GM23248 (cell line): ENCODE measurements at places on chromosomes 11 and 22. TPM values are rescaled to one million over a fixed set of nuclear protein-coding genes. Genes with fewer than 3 reads are reported as not detected.

DNA sequence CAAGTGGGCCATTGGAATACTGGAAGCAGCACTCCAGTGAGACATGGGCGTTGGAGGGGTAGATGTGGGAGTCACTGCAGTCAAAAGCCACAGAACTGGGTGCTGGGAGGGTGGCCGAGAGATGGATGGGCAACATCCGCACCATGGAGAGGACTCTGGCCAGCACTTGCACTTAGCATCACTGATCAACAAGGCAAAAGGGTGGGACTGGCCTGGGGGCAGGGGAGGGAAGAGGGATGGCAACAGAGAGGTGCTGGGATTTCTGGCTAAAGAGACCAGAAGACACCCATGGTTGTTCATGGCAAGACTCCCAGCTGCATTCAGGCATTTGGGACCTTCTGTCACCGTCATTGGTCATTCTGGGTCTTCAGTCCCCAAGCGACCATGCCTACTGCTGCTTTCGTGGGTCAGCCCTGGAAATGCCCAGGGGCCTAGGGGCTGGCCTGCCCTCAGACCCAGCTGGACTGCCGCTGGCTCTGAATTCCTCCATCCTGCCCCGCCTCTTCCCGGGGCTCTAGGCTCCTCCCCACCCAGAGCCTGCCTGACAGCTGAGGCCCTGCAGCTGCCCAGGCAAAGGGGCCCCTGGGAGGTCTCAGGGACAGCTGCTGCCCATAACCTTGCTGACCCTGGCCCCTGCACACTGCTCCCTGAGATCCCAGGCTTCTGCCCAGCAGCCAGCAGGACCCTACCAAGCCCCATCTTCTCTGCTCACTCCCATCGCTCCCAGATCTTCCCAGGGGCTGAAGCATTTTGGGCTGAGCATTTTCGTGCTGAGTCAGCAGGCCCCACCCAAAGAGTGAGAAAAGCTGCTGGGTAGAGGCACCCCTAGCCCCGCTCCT is 13.0 kb upstream of the CDC42EP2 start:
- no peak overlapping the region for H3K4me3 ChIP-seq
- peaks cover 14% of the 10 kb centered on the region for H3K4me1 ChIP-seq
- H3K36me3 ChIP-seq, result no peaks in the 10 kb centered on the region
- H3K27ac ChIP-seq, result no peak overlapping the region
- H3K27me3 ChIP-seq, result no peaks in the 10 kb centered on the region
- DNase-seq, result no peak

DNA sequence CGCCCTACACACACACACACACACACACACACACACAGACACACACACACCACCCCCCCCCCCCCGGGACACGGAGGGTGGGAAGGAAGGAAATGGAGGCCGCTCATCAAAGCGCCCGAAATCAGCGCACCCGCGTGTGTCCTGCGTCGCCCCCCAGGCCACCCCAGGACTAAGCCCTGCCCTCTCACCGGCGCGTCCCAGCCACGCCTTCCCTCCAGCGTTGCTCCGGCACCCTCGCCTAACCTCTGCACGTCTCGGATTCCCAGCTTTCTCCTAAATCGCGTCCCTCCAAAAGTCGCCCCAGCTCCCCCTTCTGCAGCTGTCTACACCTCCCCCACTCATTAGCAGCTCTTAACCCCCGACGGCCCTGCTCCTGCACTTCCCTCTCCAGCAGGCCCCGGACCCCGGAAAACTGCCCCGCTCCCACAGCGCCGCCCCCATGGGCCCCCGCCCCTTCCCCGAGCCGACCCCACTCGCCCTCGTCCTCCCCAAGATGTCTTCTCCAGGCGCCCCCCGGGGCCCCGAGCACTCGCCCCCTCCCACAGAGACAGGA is 557 bp downstream of the PACSIN2 start:
- peak; percentile 79 for DNase-seq
- H3K27me3 ChIP-seq, result no peaks in the 10 kb centered on the region
- peaks cover 21% of the 10 kb centered on the region for H3K4me1 ChIP-seq
- no peaks in the 10 kb centered on the region for H3K36me3 ChIP-seq
- H3K27ac ChIP-seq, result peak overlapping the region; percentile 73
- peak overlapping the region; percentile 89 for H3K4me3 ChIP-seq

DNA sequence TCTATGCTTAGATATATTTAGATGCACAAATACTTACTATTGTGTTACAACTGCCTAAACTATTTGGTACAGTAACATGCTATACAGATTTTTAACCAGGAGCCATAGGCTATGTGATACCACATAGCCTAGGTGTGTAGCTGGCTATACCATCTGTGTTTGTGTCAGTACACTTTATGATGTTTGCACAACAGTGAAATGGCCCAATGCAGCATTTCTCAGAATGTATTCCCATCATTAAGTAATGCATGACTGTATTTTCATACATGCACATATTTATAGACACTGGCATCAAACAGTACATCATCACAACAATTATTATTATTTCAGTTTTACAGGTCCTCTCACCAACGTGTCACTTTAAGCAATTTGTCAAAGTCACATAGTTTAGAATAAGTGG is 979.5 kb upstream of the TENM4 start:
- no peaks in the 10 kb centered on the region for H3K27me3 ChIP-seq
- no peak overlapping the region for H3K27ac ChIP-seq
- DNase-seq, result no peak

GRCh38 chr11:124625504-124626168 is 3.0 kb downstream of the TBRG1 start:
- H3K4me3 ChIP-seq, result no peak overlapping the region
- no peaks in the 10 kb centered on the region for H3K27me3 ChIP-seq
- H3K36me3 ChIP-seq, result peaks cover 43% of the 10 kb centered on the region
- peaks cover 13% of the 10 kb centered on the region for H3K4me1 ChIP-seq
- DNase-seq, result no peak
- no peak overlapping the region for H3K27ac ChIP-seq

Gene PTPRCAP
- total RNA-seq, result not detected in 2 replicates

DNA sequence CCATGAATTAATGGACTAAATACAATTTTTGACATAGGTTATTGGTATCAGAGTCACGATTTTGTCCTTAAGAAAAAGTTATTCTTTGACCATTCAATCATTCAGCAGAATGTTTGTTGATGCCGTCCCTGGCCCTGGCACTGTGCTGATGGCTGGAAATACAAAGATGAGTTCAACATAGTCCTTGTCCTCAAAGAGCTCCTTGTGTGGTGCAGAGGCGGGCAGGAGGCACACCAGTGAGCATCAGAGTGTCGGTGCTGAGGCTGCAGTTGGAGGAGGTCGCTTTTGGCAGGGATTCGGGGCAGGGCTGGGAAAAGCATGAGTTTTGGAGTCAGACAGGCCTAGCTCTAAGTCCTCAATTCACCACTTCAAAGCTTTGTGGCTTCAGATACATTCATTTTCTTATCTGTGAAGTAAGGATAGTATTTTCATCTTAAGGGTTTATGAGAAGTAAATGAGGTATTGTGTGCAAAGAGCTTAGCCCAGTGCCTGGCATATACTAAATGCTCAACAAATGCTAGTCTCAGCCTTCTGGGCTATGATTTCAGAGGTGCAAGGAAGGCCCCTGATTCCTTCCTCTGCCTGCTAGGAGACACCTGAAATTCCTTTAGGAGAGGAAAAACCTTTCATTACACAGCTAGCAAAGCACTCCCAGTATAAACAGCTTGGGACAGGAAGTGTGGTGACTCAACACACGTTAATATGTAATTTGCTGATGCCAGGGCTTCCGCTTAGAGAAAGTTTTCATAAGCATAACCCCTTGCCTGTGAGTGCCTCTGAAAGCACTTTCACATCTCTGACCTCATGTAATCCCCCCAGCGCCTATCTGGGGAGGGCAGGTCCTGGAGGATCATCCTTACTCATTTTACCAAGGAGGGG is 113.8 kb downstream of the NECTIN1 start:
- H3K27me3 ChIP-seq, result no peaks in the 10 kb centered on the region
- H3K4me3 ChIP-seq, result no peak overlapping the region
- peaks cover 16% of the 10 kb centered on the region for H3K4me1 ChIP-seq
- DNase-seq, result peak; percentile 83
- H3K36me3 ChIP-seq, result no peaks in the 10 kb centered on the region
- H3K27ac ChIP-seq, result peak overlapping the region; percentile 45; the same call in 1 of the 2 replicates

DNA sequence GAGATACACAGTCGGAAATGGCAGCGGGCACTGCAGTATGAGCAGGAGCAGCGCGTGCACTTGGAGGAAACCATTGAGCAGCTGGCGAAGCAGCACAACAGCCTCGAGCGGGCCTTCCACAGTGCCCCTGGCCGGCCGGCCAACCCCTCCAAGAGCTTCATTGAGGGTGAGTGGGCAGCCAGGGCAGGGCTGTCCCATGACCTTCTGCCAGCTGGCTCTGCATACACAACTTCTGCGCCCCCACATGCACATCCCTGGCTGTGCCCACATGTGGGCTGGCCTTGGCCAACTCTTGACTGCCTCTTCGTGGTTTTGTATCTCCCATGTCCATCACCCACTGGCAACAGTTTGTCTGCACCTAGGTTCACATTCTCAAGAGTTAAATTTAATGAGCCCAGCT is 81.1 kb downstream of the MORC2 start:
- H3K27ac ChIP-seq, result no peak overlapping the region
- no peak overlapping the region for H3K4me3 ChIP-seq
- DNase-seq, result no peak
- H3K4me1 ChIP-seq, result no peaks in the 10 kb centered on the region

Gene TMX2
- total RNA-seq, result 68.5 and 88.1 TPM in 2 replicates

Gene CHRM1
- total RNA-seq, result not detected in 2 replicates

- peaks cover 39% of the 10 kb centered on the region for H3K27me3 ChIP-seq
- peak; percentile 1 for DNase-seq
- no peak overlapping the region for H3K27ac ChIP-seq
- no peaks in the 10 kb centered on the region for H3K36me3 ChIP-seq
- H3K4me1 ChIP-seq, result no peaks in the 10 kb centered on the region
- H3K4me3 ChIP-seq, result no peak overlapping the region
These were observed 85.0 kb upstream of the SC5D start for GRCh38 chr11:121207485-121208115.

Gene MED17
- 22.4 and 25.4 TPM in 2 replicates for total RNA-seq

Gene OR5A1
- not detected in 2 replicates for total RNA-seq

DNA sequence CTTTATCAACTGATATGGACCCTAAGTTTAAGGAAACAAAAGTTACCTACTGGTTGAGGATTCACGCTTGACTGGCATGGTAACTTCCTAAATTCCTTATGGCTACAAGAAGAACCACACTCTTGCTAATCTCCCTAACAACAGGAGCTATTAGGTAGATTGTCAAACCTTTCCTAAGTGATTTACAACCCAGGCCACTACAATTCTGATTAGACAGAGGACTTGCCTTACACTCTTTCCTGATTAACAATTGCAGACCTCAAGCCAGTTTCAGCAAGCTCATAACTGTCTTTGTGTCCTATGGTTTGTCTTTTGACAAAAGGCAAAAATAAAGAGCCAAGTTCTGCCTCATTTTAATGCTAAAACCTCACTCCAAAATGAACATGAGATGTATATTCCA is 16.3 kb downstream of the OR52K2 start:
- no peaks in the 10 kb centered on the region for H3K36me3 ChIP-seq
- no peak overlapping the region for H3K4me3 ChIP-seq
- no peak overlapping the region for H3K27ac ChIP-seq
- no peaks in the 10 kb centered on the region for H3K4me1 ChIP-seq

DNA sequence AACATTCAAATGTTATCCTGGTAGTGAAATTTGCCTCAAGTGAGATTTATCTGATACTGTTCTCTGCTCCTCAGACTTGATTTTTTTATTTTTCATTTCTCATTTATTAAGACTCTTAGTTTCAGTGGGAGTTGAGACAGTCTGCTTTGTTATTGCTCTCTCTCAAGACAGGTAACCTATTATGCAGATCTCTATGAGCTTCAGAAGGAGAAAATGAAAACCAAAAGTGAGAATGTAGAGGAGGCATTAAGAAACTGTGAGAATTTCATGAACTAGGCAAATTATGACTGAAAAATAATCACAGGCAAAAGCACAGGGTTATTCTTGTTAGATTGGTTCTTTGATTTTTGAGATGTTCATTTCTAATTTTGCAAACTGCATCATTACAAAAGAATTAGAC is 290.0 kb upstream of the CHORDC1 start:
- no peaks in the 10 kb centered on the region for H3K27me3 ChIP-seq
- H3K4me3 ChIP-seq, result no peak overlapping the region
- no peak overlapping the region for H3K27ac ChIP-seq
- no peaks in the 10 kb centered on the region for H3K4me1 ChIP-seq

- no peak overlapping the region for H3K27ac ChIP-seq
- H3K27me3 ChIP-seq, result no peaks in the 10 kb centered on the region; the same call in 1 of the 2 replicates
- no peak overlapping the region for H3K4me3 ChIP-seq
- H3K4me1 ChIP-seq, result no peaks in the 10 kb centered on the region
- no peak for DNase-seq
These were observed 487.0 kb downstream of the TBC1D22A start for GRCh38 chr22:47249370-47249928.

- no peak overlapping the region for H3K4me3 ChIP-seq
- no peaks in the 10 kb centered on the region for H3K27me3 ChIP-seq
- H3K4me1 ChIP-seq, result no peaks in the 10 kb centered on the region
- 0 out of 2 replicates have a peak, but pooled peaks cover under 1% of the 10 kb centered on the region for H3K36me3 ChIP-seq
- no peak overlapping the region for H3K27ac ChIP-seq
These were observed 18.4 kb upstream of the CABP7 start for GRCh38 chr22:29701155-29701999.
